Activated CD4-positive, CD25-positive, alpha-beta regulatory T cell treated with anti-CD3 and anti-CD28 coated beads, Interleukin-2, amount 50 U/mL, for 24 hours (primary cell): ENCODE measurements at places on chromosomes 7 and 10.
A peak's percentile ranks its signal among the peaks of the same experiment; 100 is the strongest.

- ATAC-seq, result no peak
These were observed 40.4 kb upstream of the ABLIM1 start for GRCh38 chr10:114698271-114699061.

DNA sequence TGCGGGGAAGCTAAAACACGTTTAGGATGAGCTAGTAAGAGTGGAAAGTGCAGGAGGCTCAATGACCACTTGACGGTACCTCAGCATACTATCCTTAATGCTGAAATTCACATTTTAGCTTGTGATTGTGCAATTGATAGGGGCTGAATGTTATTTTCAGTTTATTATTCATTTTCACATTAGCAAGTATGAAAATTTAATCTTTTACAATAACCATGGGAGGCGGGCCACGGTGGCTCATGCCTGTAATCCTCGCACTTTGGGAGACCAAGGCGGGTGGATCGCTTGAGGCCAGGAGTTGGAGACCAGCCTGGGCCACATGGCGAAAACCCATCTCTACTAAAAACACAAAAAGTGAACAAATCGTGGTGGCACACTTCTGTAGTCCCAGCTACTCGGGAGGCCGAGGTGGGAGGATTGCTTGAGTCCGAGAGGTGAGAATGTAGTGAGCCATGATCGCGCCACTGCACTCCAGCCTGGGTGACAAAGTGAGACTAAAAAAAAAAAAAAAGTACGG is 22.0 kb upstream of the ANLN start:
- no peak for ATAC-seq

DNA sequence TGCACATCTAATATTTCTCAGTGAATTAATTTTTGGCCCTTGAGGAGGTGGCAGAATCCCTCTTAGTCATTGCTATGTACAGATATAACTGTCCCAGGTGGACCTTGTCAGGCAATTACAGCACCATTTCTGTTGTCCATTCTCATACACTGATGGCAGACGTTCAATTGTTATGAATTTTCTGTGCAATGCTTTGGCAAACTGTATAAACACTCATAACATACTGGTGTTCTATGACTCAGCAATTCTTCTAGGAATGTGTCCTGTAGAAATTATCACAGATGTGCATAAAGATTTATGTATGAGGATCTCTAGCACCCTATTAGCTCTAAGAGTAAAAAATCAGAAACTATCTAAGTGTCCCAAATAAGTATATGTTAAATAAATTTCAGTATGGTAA is 80.8 kb downstream of the DNAJB9 start:
- no peak for ATAC-seq

DNA sequence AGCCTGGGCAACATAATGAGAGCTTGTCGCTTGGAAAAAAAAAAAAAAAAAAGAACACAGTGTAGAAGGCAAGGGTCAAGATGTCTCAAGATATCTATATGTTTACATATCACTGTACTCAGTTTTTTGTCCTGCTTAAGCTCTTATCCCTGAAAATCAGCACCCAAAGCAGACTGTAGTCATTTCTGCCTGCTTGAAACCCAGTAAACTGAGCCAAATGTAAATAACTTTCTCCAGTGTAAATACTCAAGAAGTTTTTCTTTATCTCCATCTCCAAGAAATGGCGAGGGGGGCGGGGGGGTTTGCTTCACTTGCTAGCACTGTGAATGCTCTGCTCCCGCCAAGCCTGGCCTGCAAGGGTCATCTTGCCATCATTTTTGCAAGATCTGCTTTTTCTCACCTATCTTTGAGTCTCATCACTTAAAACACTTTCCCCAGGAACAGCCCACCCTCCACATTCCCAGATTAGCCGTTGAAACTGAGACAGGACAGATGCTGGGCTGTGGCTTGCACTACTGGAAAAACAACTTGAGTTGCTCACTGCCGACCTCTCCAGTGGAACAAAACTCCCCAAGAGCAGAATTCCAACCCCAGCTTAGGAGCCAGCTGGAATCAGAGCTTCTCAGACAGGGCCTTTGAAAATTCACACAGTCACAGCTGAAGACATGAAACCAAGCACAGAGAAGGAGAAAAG is 54.6 kb downstream of the AFAP1L2 start:
- no peak for ATAC-seq

- no peak for ATAC-seq
These were observed 269.3 kb downstream of the BICC1 start for GRCh38 chr10:58781873-58782488.

- ATAC-seq, result no peak
These were observed 399.5 kb upstream of the ANKRD30A start for GRCh38 chr10:36725581-36726520.

GRCh38 chr7:45917064-45917463 is 4.0 kb downstream of the IGFBP3 start:
- no peak for ATAC-seq

DNA sequence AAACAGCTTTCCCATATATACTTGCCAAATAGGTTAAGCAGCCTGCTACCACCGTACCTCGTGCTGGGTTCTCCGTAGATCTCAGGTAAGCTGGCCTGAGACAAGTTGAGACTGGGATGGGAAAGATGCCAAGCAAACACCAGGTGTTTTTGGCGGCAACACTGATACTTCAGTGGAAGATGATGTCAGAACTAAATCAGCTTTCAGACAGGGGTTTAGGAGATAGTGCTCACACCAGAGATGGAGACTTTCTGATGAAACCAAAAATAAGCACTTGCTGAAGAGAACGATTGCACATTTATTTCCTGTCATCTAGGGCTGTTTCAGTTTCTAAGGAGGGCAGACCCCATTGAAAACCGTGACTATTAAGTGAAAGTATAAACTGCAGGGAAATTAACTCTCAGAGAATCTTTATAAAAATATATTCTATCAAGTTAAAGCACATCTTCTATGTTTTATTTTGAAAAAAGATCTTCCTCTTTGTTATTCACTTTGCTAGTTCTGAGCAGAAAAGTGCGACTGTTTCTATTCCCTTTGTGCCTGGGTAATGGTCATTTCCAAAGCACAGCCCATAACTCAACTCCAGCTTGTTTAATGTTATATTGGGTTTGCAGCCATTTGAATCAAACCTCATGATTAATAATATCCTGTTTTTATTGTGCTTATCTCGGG is 149.9 kb downstream of the CPED1 start:
- peak; percentile 85 for ATAC-seq

GRCh38 chr10:76245951-76246495 is 814.6 kb downstream of the LRMDA start:
- ATAC-seq, result no peak

DNA sequence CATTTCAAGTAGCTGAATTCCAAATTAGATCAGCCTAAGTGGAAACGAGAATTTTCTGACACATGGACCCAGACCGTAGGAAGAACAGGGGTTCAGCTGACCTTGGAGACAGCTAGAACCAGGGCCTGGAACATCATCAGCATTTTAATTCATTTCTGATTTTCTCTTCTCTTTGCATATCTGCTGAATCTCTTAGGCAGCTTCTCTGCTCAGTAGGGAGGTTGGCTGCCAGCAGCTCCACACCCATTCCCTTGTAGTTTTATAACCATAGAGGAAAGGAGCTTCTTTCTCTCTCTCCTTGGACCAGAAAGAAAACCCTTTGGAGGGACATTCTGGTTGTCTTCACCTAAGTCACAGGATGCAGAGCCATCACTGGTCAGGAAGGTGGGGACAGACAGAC is 36.0 kb downstream of the LMTK2 start:
- no peak for ATAC-seq
